Esophagus squamous epithelium (tissue), 5 donors: ENCODE measurements at places on chromosomes 7 and 10. TPM values are rescaled to one million over a fixed set of nuclear protein-coding genes. Genes with fewer than 3 reads are reported as not detected.

The NPSR1 gene
- total RNA-seq = not detected

The CREB5 gene
- total RNA-seq = 5.0 TPM

The IL2RA gene
- 0.70 TPM for total RNA-seq

The HECTD2 gene
- 12.8 TPM for total RNA-seq

The PTCD1 gene
- 6.3 TPM for total RNA-seq

The JAKMIP3 gene
- 0.13 TPM for total RNA-seq

The CFAP69 gene
- total RNA-seq = 1.8 TPM

The IMPDH1 gene
- total RNA-seq = 49.3 TPM

The NEBL gene
- total RNA-seq = 33.9 TPM

The MYL10 gene
- not detected for total RNA-seq

The AEBP1 gene
- total RNA-seq = 7.7 TPM

The ANXA8 gene
- total RNA-seq = 213 TPM

The BTBD16 gene
- total RNA-seq = not detected

The CUZD1 gene
- total RNA-seq = not detected

The NAT16 gene
- total RNA-seq = not detected

The SYT15 gene
- 2.7 TPM for total RNA-seq

The SLC26A5 gene
- not detected for total RNA-seq

The TEX36 gene
- total RNA-seq = not detected

The SPDYE11 gene
- not detected for total RNA-seq

The ATOH7 gene
- total RNA-seq = not detected

The GTF2IRD2 gene
- 19.5 TPM for total RNA-seq

The LBX1 gene
- total RNA-seq = not detected

The PNLIPRP3 gene
- total RNA-seq = 1.9 TPM

The KAZALD1 gene
- total RNA-seq = not detected

The FAM131B gene
- 0.64 TPM for total RNA-seq

The ABCB1 gene
- 4.1 TPM for total RNA-seq

The ATRNL1 gene
- 15.1 TPM for total RNA-seq

The DGKI gene
- 1.0 TPM for total RNA-seq

The PGAM2 gene
- total RNA-seq = 1.3 TPM

The CYP26C1 gene
- total RNA-seq = 0.19 TPM

The GTPBP10 gene
- total RNA-seq = 12.6 TPM

The SEMA3D gene
- 0.13 TPM for total RNA-seq

The METTL27 gene
- total RNA-seq = not detected

The DHTKD1 gene
- 21.6 TPM for total RNA-seq

The TMEM229A gene
- total RNA-seq = not detected

The FAM25A gene
- 371 TPM for total RNA-seq

The GRB10 gene
- 35.1 TPM for total RNA-seq

The HACD1 gene
- 11.0 TPM for total RNA-seq

The ELN gene
- total RNA-seq = 16.6 TPM

The PHYHIPL gene
- not detected for total RNA-seq

The CRTAC1 gene
- total RNA-seq = 10.7 TPM

The CDHR1 gene
- total RNA-seq = 13.4 TPM

The DDX50 gene
- total RNA-seq = 6.5 TPM

The CALCR gene
- not detected for total RNA-seq

The FAM25G gene
- total RNA-seq = not detected

The WNT8B gene
- total RNA-seq = not detected

The SLC16A9 gene
- 25.6 TPM for total RNA-seq

The GLI3 gene
- 4.1 TPM for total RNA-seq

The TDRD1 gene
- total RNA-seq = not detected

The HYAL4 gene
- not detected for total RNA-seq

The ADO gene
- 16.0 TPM for total RNA-seq

The GNG11 gene
- 13.9 TPM for total RNA-seq

The OPN4 gene
- not detected for total RNA-seq

The FAM25C gene
- not detected for total RNA-seq

The SLC18A3 gene
- not detected for total RNA-seq

The CAMK2G gene
- 29.4 TPM for total RNA-seq

The CHST3 gene
- total RNA-seq = 9.7 TPM

The GPR158 gene
- not detected for total RNA-seq
